GDM1 (cell line): ENCODE measurements at places on chromosomes 12 and 14.
A peak's percentile ranks its signal among the peaks of the same experiment; 100 is the strongest.

DNA sequence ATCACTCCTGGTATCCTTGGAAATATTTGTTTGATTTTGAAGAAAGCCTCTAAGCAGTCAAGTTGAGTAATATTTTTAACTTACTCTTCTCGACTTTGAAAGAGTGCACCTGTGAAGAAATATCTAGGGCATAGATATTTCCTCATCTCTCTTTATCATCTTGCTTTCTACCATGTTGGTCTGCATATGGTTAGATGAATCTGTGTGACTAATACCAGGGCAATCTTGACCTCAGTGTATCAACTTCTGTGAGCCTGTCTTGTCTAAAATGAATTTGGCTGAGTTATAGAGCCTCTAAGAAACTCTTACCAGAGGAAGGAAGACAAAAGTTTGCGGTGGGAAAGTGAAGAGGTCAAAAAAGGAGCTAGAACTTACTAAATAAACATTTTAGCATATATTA is 68.4 kb downstream of the SYT1 start:
- DNase-seq, result no peak

- DNase-seq, result no peak
Measured at GRCh38 chr12:57173089-57173488, 25.7 kb upstream of the LRP1-AS start.

DNA sequence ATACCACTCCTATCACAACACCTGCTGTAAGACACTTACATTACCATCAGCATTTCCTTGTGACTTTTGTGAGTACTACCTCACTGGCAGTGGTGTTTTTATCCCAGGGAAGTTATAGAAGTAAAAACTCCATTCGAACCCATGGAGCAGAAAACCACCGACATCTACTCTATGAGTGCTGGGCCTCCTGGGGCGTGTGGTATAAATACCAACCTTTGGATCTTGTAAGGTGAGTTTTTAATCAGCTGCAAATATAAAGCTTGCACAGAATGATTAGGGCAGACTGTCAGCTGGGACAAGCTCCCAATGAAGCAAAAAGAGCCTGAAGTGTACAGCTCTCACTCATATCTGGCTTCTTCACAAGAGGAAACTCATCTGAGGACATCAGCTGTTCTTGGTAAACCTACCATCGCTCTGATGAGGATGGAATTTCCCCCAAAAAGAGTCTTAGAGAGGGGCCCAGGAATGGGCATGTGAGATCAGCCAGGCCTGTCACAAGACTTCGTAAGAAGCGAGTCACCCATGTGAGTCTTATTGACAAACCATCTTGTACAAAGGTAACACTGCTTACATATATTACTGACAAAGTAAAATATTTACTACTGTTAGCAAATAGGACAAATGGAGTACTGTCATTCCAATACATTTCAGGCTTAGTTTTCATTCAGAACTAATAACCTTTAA is 170.0 kb downstream of the SLC5A8 start:
- no peak for DNase-seq

- peak; percentile 1 for DNase-seq
Measured at GRCh38 chr12:97308576-97309198, 153.9 kb upstream of the RMST start.

DNA sequence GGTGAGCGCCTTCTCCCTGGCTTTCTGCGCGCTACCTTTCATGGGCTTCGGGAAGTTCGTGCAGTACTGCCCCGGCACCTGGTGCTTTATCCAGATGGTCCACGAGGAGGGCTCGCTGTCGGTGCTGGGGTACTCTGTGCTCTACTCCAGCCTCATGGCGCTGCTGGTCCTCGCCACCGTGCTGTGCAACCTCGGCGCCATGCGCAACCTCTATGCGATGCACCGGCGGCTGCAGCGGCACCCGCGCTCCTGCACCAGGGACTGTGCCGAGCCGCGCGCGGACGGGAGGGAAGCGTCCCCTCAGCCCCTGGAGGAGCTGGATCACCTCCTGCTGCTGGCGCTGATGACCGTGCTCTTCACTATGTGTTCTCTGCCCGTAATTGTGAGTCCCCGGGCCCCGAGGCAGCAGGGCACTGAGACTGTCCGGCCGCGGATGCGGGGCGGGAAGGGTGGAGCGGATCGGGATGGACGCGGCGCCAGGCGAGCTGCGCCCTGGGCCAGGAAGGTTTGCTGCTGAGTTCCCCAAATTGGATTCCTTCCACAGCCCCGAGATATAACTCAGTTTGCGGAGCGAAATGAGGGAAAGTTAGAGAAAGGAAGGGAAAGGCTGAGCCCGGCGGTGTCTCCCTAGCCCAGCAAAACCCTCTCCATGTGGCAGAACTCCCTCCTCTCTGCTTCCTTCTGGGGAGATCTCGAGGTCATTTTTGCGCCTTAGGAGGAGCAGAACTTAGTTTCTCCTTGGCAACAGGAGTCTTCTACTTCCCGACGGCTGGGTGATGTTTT is 972 bp downstream of the PTGDR start:
- DNase-seq, result no peak

DNA sequence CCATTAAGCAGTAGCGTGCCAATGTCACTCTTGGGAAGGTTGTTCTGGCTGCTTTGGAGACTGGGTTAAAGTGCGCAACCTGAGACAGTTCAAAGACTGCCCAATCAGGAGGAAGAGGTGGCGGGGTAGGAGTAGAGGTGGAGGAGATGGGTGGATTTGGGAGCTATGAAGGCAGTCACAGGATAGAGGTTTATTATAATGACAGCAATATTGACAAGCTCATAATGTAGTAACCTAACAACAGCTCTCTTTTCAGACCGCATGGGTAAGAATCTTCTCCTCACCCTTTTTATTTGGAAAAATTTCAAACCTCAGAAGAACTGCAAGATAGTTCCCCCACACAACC is 5.3 kb upstream of the PSMD9 start:
- no peak for DNase-seq

DNA sequence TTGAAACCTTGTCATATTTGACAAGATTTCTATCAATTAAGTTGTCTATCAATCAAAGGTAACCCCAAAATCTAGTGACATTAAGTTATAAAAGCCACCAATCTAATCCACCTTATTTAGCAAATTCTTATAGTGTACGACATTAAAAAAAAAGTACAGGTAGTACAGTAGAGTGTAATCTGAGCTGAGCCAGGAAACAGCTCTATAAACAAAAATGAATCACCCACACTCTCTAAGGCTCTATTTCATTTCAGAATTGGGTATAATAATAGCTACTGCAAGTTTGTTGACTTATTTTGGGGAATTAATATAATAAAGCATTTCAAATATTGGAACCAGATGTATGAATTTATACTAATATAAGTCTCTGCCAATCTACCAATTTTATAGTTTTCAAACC is 342.4 kb upstream of the FLRT2 start:
- DNase-seq, result no peak

GRCh38 chr12:61546296-61546695 is 713.9 kb upstream of the USP15 start:
- no peak for DNase-seq

- DNase-seq, result no peak
Measured at GRCh38 chr14:68244262-68244980, 424.8 kb downstream of the RAD51B start.

- DNase-seq, result no peak
Measured at GRCh38 chr14:24984846-24985589, 64.9 kb downstream of the STXBP6 start.

DNA sequence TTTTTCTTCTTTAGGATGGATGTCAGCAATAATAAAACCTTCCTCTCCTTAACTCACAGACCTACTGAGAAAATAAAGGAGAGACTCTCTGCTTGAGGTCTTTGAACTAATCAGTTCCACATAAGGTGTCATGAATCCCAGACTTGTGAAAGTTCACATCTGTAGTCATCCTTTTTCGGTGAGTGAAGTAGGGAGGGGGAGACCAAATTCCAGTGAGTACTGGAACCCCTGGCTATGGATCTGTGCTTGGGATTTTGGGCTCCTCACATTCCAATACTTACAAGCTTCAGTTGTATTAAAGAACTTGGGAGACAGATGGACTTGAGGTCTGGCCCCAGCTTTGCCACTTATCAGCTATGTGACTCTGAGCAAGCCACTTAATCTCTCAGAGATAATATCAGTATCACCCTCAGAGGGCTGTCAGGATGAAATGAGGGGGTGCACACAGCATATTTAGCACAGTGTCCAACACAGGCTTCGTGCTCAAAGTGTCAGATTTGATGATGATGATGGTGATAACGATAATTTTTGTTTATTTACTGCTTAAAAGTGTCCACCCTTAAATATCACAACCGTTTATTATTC is 34.8 kb upstream of the APPL2 start:
- no peak for DNase-seq

- no peak for DNase-seq
Measured at GRCh38 chr12:89551747-89552146, 25.9 kb upstream of the POC1B start.

- no peak for DNase-seq
Measured at GRCh38 chr14:101944451-101944850, 19.9 kb upstream of the DYNC1H1 start.

- no peak for DNase-seq
Measured at GRCh38 chr12:124351422-124351821, 56.5 kb downstream of the RFLNA start.

GRCh38 chr12:15225136-15225862 is 4.1 kb upstream of the RERG start:
- no peak for DNase-seq
